Epithelial cell of proximal tubule (primary cell): ENCODE measurements at places on chromosomes 1 and 21. TPM values are rescaled to one million over a fixed set of nuclear protein-coding genes. Genes with fewer than 3 reads are reported as not detected.

Gene MYCL
- total RNA-seq, result 1.2 and 2.6 TPM in 2 replicates

Gene CFHR3
- not detected in 2 replicates for total RNA-seq

Gene HES2
- 3.0 and 6.2 TPM in 2 replicates for total RNA-seq

Gene NBPF6
- total RNA-seq, result not detected in 2 replicates

DNA sequence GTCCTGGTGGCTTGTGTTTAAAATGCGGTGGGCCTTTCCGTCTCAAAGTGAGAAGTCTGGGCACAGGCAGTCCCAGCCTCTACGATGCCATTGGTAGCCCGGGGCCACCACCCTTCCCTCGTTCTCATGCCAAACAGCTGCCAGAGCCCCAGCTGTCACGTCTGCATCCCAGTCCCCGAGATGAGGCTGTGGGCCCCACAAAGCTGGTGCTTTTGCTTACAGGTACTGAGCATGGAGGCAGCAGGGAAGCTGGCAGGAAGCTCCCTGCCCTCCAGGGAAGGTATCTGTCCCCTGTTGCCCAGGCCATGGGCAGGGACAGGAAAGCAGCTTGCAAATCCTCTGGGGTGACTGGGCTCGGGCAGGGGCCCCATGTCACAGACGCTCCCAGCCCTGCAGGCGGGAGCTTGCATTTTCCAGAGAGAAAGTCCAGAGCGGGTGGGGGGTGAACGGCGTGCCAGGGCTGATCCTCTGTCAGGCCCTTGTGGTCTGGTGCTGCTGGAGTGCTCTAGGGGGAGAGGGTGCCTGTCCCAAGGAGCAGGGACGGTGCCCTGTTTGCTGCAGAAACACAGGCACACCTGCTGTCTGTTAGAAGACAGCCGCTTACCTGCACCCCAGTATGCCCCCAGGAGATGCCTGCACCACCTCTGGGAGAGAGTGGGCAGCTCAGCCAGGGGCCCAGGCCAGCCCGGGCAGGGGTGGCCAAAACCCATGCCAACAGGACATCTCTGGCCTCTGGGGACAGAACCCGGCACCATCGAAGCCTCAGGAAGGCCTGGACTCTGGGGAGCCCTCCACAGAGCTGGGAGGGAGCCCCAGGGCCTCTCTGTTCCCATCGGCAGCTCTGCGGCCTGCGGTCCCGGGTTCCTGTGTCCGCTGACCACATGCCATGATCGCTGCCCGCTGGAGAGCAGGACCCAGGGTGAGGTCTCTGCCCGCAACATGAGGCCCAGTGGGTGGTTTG is 45.9 kb downstream of the SLX9 start:
- DNase-seq, result no peak

- DNase-seq, result no peak
Measured at GRCh38 chr1:3955196-3955772, 55.2 kb upstream of the C1orf174 start.

GRCh38 chr21:34639250-34639649 is 24.3 kb upstream of the RCAN1 start:
- no peak for DNase-seq

- DNase-seq, result no peak
Measured at GRCh38 chr1:230812568-230812967, 55.8 kb downstream of the C1orf198 start.

DNA sequence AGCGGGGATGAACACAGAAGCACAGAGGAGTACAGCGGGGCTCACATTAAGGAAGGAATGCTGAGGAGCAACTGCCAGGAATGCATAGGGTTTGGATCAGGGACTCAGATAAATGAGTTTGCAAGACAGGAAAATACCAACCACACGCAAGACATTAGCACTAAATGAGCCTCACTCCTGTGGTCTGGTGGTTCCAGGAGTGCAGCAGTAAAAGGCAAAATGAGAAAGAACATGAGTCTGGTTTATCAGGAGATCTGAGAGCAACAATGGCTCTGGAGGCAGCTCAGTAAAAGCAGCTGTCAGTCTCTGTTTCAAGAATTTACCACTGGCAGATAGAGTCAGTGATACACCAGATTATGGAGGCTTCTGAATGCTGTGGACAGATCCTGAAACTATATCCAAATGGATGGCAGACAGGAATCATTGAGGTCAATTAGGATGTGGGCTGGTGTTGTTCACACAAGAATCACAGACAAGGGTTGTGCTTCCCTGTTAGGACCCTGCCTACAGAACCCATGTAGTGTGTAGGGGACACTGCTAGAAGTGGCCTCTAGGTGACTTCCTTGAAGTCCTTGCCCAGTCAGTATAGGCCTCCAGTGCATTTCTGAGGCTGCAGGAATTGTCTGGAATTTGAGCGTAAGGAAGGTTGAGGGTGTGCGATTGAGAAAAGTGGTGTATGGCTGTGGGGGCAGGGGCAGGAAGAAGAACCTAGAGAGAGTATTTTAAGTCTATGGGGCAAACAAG is 50.3 kb downstream of the CASQ2 start:
- DNase-seq, result no peak

DNA sequence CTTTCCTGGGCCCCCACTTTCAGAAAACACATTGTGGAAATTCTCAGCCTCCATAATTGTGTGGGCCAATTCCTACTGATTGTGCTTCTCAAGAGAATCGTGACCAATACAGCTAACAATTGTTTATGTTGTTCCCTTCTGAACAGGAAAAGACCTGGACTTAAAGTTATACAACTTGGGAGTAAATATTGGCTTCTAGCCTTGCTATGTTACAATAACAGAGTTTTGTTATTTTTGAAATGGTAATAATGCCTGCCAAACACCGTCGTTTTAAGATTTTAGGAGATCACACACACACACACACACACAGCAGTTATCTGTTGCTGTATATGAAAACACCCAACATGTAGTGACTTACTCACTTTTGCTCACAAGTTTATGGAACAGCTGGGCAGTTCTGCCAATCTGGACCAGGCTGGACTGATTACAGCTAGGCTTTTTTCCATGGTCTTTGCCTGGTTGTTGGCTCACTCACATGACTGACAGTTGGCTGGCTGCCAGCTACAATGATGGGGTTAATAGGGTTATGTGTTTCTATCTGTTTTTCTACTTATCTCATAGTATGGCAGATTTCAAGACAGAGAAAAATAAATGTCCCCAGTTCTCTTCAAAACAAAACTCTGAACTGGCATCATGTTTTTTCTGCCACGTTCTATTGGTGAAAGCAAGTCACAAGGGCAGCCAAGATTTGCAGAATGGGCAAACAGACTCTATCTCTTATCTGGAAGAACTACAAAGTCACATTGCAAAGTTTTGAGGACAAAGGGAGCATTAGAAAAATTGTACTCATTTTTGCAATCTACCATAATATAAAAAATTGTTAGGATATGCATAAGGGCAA is 447.5 kb downstream of the NEGR1 start:
- no peak for DNase-seq

DNA sequence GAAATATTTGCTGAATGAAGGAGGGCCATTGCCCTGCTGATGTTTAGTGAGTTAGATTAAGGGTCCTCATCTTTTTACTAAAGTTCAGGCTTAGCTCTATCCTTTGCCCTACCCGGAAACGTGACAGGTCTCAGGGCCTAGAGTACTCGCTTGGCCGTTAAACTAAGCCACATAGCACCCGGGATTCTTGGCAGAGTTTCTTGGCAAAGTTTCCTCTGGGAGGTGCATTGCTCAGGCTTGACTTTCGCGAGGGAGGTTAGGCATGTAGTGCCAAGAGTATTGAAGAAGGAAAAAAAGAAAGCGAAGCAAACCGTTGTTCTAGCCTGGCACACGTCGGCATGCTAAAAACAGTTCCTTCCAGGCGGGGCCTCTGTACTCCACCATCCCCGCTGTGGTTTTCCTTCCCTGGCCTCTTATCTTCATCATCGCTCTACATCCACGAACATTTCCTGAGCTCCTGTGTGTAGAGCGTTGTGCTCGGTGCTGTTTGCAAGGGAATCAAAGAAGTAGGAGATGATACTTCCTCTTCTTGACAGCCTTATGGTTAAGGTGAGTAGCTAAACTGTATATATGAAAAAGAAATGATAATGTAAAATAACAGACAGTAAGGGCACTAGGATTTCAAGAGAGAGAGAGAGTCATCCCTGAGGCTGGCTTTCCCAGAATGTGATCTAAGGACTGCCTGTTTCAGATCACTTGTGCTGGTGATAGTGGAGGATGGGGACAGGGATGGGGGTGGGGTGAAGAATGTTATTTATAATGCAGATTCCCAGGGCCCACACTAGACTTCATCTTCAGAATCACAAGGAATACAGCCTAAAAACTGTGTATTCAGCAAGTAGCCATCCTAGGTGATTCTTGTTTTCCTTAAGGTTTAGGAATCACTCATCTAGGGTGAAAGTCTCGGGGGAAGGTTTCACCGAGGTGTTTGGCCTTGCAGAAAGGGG is 18.8 kb downstream of the RNF220 start:
- DNase-seq, result peak; percentile 56

GRCh38 chr1:212257157-212257556 is 28.1 kb upstream of the PPP2R5A start:
- no peak for DNase-seq

DNA sequence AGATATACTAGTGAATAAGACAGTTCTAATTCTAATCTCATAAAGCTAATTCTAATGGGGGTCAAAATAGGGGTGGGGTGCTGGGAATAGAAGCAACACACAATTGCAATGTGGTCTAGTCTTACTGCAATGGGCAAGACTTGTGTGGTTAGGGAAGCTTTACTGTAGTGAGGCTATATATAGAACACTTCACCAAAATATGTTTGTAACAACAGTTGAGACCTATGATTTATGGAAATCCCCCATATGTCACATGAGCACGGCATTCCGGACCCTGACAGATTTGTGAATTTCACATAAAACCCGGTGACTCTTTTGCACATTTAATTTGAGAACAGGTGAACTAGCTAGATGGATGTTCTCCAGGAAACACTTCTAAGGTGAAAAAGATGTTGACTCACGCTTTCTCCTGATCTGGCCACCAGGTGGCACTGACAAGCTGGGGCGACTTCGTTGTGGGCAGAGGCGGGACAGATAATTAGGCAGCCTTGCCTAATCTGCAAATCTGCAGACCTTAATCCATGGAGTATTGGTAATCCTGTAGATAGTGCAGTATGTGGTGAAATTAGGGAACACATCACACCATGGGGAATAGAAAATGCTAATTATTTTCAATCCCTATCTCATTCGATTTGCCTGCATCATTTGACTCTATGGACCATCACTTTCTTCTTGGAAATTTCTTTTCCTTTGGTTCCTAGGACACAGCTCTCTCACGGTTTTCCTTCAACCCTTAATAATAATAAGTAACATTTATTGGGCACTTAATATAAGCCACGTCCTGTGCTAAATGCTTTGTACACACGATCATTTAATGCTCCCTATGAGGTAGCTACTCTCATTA is 37.7 kb downstream of the KIAA0040 start:
- no peak for DNase-seq

DNA sequence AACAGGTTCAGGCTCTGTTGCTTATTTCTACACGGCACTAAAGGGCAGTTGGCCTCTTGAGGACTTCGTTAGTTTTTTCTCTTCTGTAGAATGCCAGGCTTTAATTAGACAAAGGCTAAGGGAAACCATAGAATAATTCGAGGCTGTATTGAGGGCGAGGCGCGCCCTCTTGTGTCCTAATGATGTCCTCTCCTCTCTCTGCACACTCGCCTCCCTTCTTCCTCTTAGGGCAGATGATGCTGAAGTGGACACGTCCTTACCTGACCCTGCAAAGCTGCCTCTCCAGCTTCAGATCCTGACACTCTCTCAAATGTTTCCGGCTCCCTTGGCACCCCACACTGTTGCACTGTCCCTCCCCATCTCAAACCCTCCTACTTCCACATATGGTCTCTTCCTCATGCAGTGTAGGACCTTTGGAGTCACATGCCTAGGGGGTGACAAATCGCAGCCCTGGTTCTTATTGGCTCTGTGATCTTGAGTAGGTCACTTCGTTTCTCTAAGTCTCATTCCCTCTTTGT is 1.9 kb upstream of the ZSCAN20 start:
- DNase-seq, result no peak

GRCh38 chr1:151841141-151841540 is 1.5 kb upstream of the C2CD4D start:
- DNase-seq, result peak; percentile 67

DNA sequence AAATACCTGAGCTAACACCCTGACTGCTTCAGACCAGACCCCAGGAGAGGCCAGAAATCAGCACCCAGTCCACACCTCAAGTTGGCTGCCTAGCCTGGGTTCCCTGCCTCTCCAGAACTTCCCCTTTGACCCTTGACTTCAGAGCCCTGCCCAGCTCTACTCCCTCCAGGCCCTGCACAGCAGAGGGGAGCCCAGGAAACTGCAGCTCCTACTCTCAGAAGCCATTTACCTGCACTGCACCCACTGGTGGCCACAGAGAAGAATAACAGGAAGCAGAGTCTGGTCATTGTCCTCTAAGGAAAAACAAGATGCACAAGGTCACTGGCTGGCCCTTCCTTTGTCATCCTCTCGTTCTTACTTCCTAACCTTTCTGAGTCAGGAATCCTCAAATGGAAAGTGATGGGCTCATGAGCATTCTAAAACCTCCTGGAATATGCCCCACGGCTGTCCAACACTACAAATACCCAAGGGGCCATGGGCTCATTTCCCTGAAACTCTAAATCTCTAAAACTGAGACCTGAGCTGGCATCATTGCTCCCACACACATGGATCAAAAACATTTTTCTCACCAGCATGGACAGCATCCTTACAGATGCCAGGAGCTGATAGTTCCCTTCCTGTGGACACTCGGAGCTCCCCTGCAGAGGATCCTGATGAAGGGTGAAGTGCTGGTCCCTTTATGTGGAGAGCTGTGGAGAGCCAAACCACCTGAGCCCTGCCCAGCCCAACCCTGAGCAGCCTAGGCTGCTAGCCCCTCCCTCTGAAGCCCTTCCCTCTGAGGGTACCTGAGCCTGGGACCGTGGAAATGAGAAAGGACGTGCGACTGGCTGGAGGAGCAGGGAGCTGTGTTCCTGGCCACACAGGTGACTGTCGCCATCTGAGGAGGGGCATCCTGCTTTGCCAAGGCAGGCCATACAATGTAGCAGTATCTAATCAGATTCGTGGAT is at the start of gene ITLN2:
Gene ITLN2 (minus strand): TSS at position 652 of the 947 bp plus-strand sequence. CDS start 68 bp downstream, at position 584.
- DNase-seq, result no peak

DNA sequence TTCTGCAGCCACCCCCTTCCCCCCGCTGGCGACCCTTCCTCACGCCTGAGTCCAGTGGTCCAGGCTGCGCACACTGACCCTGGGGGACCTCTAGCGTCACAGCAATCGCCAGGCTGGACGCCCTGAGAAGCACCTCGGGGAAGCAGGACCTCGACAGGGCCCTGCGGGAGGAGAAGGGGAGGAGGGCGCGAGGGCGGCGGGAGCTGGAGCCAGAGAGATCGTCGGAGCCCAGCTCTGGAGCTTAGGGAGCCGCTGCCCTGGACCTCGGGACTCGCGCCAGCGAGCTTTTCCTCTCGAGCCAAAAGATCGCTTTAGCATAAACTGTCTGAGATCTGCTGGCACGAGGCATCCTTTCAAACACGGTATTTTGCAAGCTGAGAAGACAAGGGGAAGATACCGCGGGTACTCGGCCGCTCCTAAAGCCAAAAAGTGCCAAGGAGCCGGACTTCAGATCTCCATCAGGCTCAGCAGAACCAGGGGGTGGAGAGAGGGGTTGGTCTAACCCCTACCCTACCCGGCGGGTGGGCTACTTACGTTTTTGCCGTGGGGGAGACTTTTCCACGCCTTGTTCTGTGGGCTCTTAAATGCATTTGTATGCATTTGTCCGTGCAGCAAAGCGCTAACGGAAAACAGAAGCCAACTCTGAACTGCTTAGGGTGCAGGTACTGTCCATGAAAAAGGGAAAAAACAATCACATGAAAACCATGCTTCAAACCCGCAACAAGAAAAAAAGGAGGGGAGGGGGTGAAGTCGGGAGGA is 586 bp downstream of the COL24A1 start:
- no peak for DNase-seq
